ENCODE measurements at places on chromosomes 13 and 19. TPM values are rescaled to one million over a fixed set of nuclear protein-coding genes. Genes with fewer than 3 reads are reported as not detected.

Gene CEACAM7
- not detected for total RNA-seq

Gene NKG7
- 10.7 TPM for total RNA-seq

Gene IGSF23
- not detected for total RNA-seq

Gene PRKCSH
- 233 TPM for total RNA-seq

Gene ATP7B
- 2.3 TPM for total RNA-seq

Gene SULT2A1
- total RNA-seq: not detected

Gene MUC16
- 0.05 TPM for total RNA-seq

Gene ZNF729
- total RNA-seq: not detected

Gene ISOC2
- total RNA-seq: 7.2 TPM

Gene C1QTNF9
- total RNA-seq: not detected

GRCh38 chr19:47433121-47433520, 13.8 kb upstream of the MEIS3 start:
- no peak for DNase-seq

DNA sequence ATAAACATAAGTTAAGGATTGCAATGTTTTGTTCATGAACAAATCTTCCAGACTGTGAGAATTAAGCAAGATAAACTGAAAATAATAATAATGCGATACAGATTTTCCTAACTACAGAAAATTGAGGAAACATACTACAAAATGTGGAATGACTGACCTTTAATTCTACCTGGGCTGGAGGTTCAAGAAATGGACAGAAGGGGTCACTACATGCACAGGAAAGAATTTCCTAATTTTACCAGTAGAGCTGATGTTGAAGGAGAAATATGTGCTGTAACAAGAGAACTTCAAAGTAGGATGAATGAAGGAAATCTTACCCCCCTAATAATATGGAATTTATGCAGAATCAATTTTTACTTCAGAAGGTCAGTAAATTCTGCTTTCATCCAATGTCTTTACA, 62.3 kb downstream of the ZNF627 start:
- no peak for DNase-seq

DNA sequence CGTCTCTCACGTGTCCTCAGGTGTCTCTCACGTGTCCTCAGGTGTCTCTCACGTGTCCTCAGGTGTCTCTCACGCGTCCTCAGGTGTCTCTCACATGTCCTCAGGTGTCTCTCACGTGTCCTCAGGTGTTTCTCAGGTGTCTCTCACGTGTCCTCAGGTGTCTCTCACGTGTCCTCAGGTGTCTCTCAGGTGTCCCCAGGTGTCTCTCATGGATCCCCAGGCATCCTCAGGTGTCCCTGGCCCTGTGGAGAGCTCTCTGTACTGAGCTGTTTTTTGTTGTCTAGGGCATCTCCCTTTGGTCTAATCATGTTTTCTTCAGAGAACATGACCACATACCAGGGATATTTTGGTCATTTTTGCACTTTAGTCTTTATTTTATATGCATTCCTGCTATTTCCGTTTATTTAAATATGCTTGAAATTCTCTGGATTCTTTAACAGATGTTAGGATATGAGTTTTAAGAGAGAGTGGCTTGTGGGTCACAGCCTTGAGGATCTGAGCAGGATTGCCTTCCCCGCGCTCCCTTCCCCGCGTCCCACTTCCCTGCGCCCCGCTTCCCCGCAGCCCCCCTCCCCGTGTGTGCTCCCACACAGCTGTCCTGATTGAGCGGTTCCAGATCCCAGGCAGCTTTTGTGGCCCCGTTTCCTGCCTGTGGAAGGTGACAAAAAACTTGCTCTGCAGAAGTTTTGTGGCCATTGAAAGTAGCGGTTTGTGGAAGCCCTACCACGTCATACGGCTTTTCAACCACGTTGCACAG, 31.9 kb downstream of the ATP4B start:
- DNase-seq: no peak

DNA sequence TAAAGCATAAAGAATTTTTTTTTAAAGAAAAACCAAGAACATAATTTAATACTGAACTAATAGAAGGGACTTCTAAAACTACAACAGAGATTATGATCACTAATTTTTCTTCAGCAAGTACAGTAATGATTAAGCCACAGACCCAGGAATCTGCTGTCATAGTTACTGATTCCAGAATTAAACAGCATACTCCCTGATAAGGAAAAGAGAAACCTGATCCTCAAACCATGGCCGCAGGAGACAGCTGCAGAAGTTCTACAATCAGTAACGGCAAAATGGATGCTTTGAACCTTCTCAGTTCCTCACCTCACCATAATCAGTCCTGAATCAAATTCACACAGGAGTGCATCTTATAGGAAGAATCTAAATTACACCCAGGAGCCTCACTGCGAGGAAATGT, 939.0 kb upstream of the SLITRK1 start:
- DNase-seq: no peak

DNA sequence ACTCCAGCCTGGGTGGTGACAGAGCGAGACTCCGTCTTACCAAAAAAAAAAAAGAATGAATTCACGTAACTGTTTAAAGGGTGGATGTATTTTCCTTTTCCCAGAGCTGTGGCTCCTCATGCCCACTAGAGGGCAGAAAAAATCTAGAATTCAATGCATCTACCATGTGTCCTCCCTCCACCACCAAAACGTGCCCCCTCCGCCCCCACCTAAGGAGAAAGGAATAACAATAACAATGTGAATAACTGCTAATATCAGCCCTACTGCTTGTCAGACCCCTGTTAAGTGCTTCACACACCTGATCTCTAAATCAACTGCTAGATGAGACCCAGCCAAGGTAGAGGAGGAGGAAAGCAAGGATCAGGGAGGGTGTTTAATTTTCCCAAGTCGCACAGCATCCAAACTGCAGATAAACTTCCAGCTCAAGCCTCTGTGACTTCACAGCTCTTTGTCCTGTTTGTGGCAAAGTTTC, 20.2 kb upstream of the PNMA8B start:
- no peak for DNase-seq

- DNase-seq: no peak
These were observed 33.1 kb downstream of the BICRA start for GRCh38 chr19:47641891-47642485.

GRCh38 chr13:112963641-112964040, 5.4 kb upstream of the MCF2L start:
- DNase-seq: no peak

All from T-helper 17 cell (primary cell).